NCI-H510A treated with DMSO at 0.1 percent for 48 hours (cell line): ENCODE measurements at places on chromosomes 1 and 21.

GRCh38 chr1:213829780-213830179, 158.0 kb upstream of the PROX1 start:
- DNase-seq: no peak

DNA sequence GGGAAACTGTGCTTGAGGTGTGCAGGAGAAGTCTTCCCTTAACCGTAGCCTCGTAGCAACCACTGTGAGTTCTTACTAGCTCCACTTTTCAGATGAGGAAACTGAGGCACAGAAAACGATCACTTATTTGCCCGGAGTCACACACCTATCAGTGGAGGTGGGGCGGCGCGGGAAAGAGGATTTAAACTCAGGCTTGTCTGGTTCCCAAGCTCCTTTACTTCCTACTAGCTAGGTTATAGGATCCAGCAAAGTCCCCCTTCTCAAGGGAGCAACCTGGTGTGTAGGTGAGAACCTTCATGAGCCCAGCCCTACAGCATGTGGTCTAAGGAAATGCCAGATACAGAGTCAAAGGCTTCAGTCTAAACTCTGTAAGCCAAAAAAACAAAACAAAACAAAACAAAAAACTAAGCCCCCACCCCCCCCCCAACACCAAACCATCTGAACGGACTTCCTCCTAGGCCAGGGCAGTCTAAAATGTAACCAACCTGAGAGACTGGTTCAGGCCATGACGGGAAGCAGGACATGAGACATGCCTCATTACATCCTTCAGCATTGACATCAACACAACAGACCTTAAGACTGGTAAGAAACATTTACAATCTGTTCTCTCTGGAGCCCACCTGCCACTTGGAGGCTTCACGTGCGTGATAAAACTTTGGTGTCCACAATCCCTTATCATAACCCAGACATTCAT, 709 bp upstream of the FBXO42 start:
- DNase-seq: no peak

- no peak for DNase-seq
These were observed 17.6 kb upstream of the MAPKAPK2 start for GRCh38 chr1:206666954-206667665.

DNA sequence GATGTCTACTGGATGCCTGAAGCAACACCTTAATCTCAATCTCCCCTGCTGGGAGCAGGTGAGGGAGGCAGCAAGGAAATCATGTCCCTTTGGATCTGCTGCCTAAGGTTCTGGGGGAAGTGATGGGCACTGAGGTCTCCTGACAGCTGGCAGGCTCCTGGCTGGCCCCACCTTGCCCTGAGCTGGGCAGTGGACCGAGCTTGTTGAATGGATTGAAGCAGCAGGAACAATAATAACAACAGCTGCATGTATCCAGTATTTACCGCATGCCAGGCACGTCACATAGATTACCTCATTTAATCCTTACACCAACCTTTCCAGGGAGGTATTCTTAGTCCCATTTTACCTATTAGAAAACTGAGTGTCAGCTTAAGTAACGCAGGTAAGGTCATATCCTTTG, 133.9 kb downstream of the PLXNA2 start:
- DNase-seq: no peak

DNA sequence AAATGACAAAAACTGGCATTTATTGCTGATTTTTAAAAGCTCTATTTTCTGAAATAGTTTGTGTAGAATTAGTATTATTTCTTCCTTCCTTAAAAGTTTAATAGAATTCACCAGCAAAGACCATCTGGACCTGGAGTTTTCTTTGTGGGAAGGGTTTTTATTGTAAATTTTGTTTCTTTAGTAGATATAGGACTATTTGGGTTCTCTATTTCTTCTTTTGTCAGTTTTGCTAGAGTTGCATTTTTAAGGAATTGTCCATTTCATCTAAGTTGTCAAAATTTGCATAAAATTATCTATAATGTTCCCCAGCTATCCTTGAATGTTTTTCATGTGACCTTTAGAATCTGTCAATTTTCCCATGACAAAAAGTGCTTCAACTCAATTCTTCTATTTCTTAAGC, 28.8 kb upstream of the LRP8 start:
- no peak for DNase-seq

DNA sequence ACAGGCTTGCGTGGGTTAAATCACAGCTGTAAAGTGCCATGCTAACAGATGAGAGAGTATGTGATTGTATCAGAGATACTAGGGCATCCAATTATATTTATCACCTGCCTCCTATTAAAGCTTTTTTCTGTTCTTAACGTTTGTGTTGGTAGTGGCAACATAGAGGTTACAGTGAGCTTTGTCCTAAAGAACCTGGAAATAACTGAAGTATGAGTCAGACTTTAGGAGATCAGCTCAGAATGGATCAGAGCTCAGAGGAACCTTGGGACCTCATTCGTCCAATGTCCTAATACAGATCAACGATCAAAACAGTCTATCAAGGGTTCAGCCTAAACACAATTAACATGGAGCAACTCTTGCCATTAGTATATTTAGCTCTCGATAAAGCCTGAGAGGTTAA, 81.0 kb downstream of the RGS7 start:
- no peak for DNase-seq

GRCh38 chr1:230332061-230332460, 94.1 kb downstream of the PGBD5 start:
- DNase-seq: no peak

- DNase-seq: no peak
These were observed 55.5 kb downstream of the CLIC6 start for GRCh38 chr21:34724131-34724856.

DNA sequence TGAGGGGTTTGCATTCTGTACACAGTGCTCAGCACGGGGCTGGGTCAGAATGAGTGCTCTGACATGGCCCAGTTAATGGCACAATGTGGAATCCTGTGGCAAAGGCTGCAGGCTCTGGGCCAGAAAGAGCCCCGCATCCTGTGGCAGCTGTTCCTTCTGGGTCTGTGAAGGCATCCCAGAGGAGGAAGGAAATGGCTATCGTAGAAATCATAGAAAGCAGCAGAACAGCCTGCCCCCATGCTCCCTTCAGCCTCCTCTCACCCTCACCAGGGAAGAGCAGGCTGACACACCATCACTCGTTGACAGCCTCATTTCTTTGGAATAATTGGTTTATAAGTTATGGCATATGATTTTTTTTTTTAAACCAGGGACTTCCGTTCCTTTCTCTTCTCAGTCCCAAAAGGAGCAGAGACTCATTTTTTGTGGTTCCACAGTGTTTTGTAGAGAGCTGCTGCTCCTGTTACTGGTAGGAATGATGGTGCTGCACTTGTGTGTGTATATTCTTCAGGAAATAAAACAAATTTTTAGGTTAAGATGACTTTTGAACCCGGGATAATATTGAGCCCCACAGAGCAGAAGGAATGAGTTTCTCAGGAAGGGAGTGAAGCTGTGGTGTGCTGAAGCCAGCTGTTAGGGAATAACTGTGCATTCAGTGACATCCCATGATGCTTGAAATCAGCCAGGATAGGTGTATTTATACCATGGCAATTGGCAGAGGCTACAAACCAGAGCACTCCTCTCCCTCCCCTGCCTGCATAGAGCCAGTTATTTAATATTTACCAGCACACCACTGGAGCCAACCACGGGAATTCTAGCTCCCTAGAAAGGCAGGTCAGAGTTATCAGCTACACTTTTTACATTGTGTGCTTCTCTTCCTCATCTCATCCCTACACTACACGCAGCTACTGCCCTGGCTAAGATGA, 32.0 kb downstream of the PLXNA2 start:
- no peak for DNase-seq

DNA sequence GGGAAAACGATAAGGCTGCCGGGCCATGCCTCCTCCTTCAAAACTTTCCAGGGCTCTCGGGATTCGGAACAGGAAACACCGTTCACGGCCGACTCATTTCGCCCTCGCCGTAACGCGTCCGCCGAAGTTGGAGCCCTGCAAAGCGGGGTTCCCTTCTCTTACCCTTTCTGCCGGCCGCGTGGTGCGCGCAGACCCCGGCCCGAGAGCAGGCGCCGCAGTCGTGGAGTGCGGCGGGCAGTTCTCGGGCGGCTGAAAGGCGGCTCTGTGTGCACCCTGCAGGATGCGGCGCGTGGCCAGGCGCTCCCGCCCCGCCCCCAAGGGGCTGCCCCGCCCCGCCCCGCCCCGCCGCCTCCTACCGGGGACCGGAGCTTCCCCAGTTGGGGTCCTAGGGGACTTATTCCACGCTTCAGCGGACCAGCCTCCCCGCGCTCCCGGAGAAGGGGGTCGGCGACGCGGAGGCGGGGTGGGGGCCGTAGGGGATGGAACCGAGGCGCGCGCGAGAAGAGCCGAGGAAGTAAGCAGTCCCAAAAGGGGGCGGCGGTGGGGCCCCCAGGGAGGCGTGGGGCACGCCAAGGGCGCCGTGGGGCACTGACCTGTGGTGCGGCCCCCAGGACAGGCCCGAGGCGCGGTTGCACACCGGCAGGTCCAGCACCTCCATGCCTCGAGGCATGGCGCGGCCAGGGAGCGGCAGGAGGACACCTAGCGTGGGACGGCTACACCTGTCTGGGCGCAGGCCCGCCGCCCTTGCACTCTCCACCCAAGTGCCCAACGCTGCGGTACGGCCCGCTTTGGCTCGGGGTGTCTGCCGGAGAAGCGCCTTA, at the start of gene MCOLN2:
Gene MCOLN2, minus strand, starts transcription at position 268 of the 821 bp plus-strand sequence. Its CDS starts 241 bp downstream, at position 27.
- peak; percentile 91 for DNase-seq

- DNase-seq: no peak
These were observed 3.5 kb downstream of the C1orf159 start for GRCh38 chr1:1112237-1112985.

- DNase-seq: no peak
These were observed 27.9 kb downstream of the DIP2A start for GRCh38 chr21:46486481-46487126.

DNA sequence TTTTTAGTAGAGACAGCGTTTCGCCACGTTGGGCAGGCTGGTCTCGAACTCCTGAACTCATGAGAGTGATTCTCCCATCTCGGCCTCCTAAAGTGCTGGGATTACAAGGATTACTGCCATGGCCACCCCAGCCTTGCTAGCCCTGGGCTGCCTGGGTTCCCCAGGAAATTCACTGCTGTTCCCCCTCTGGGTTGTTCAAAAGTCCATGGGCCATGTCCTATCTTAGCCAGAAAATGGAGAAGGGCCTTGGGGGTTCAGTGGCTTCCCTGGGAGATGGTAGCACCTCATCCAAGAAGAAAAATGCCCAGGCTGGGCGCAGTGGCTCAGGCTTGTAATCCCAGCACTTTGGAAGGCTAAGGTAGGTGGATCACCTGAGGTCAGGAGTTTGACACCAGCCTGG, 20.9 kb downstream of the SLC26A9 start:
- DNase-seq: no peak

DNA sequence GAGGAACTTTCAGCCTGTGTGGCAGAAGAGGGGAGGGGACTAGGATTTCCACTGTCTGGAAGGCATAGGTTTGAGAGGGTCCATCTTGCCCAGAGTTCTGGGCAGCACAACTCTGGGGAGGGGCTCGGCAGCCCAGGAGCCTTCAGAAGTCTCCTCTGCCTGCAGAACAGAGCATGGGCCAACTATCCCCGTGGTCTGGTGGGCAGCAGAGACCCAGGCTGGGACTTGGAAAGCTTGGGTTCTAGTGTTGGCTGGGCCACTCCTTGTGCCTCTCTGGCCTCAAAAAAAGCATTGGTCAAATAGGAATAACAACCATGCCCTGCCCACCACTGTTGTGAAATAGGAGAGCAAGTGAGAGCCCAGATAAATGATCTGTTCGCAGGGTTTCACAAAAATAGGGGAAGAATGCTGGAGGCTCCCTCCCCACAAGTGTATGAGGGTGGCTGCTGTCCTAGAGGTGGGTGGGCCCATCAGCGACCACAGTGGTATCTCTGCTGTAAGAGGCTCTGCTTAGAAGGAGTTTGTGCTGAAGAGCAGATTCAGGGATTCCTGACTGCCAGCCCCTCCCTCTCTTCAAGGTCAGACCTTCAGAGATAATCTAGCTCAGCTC, 8.9 kb downstream of the EPHA10 start:
- no peak for DNase-seq

DNA sequence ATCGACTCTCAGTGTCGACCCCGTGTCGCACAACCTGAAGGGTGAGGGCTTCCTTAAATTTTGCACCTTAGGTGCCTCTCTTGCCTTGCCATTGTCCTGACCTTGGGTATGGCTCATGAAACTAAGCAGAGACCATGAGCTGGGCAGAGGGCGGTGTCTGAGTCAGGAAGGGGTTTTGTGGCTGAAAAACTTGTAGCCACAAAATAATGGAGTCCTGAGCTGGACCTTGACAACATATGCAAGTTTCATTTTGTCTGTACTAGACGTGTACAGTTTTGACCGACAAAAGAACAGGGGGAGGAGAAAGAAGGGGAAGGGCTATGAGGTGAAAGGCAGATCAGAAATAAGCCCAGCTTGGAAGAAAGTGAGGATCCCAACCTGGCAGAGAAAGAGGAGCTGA, 8.3 kb upstream of the RUNX1 start:
- DNase-seq: no peak

GRCh38 chr1:95067568-95067967, 5.2 kb downstream of the ALG14 start:
- DNase-seq: no peak

- DNase-seq: no peak
These were observed 125.0 kb upstream of the IVNS1ABP start for GRCh38 chr1:185442050-185442449.

GRCh38 chr21:41778930-41779600, 12.2 kb upstream of the RIPK4 start:
- DNase-seq: peak; percentile 90

DNA sequence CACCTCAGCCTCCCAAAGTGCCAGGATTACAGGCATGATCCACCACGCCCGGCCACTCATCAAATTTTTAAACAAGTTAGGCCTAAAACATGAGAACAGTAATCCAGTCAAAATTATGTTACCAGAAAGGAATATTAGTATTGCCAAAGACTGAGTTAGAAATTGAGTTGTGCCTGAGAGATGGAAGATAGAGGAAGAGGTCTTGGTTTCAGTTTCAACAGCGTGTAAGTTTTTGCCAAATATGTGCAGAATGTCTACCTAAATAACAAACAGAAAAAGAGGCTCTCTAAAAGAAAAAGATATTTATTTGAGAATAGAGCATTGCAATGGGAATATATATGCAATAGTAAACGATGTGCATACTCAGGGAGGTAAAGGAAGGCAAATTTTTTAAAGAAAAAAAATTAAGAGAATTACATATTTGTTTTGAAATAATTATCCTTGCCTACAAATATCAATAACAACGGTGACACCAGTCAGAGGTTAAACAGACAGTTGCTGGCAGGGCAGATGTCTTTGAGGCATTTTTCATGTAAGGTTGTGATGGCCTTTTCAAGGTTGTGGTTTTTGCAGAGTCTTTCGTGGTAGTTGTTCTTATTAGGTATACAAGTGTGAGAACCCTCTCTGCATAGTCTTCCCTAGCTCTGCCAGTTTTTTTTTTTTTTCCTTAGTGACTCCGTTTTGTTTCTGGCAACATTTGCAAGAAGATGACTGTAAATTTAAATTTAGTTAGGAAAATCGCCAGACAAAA, 2.2 kb upstream of the CD1B start:
- DNase-seq: no peak

- no peak for DNase-seq
These were observed 3.9 kb downstream of the NHLH1 start for GRCh38 chr1:160370561-160371345.

DNA sequence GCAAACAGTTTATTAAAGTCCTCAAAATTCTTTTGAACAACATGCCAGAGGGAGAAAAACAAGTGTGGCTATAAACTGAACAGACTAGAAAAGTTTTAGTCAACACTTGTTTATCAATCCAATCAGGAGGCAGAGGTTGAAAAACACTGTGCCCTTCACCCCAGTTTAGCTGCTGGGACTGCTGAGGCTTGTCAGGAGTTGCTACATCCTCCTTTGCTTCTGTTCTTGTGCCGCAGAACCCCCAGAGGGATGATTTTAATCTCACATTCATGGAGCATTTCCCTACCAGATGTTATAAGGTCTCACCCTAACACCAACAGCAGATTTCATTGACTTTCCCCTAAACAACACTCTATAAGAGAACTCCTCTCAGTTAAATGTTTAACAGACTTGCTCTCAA, 321.2 kb downstream of the VAV3 start:
- no peak for DNase-seq
